Activated T-cell treated with anti-CD3 and anti-CD28 coated beads, Interleukin-2, amount 50 U/mL, for 72 hours (primary cell): ENCODE measurements at places on chromosomes 3 and 15. TPM values are rescaled to one million over a fixed set of nuclear protein-coding genes. Genes with fewer than 3 reads are reported as not detected.
A peak's percentile ranks its signal among the peaks of the same experiment; 100 is the strongest.

Gene C2CD4A
- 1.8 TPM for total RNA-seq

- no peaks in the 10 kb centered on the region for H3K4me1 ChIP-seq
- H3K27ac ChIP-seq = no peak overlapping the region
- H3K36me3 ChIP-seq = no peaks in the 10 kb centered on the region
- no peak for DNase-seq
- no peak overlapping the region for H3K4me3 ChIP-seq
Measured at GRCh38 chr3:122332551-122332950, 7.5 kb downstream of the CSTA start.

- H3K4me1 ChIP-seq = no peaks in the 10 kb centered on the region
- no peak overlapping the region for H3K4me3 ChIP-seq
- H3K27me3 ChIP-seq = no peaks in the 10 kb centered on the region
Measured at GRCh38 chr3:195056506-195056905, 214.5 kb downstream of the XXYLT1 start.

- no peaks in the 10 kb centered on the region for H3K27me3 ChIP-seq
- no peak for DNase-seq
- peaks cover 7% of the 10 kb centered on the region for H3K36me3 ChIP-seq
- H3K27ac ChIP-seq = no peak overlapping the region
Measured at GRCh38 chr3:106348139-106348690, 479.4 kb upstream of the CBLB start.

- H3K4me1 ChIP-seq = peaks cover 10% of the 10 kb centered on the region
- H3K27me3 ChIP-seq = no peaks in the 10 kb centered on the region
- DNase-seq = no peak
- no peak overlapping the region for H3K27ac ChIP-seq
- no peak overlapping the region for H3K4me3 ChIP-seq
Measured at GRCh38 chr3:187359798-187360486, 8.2 kb upstream of the RTP4 start.

DNA sequence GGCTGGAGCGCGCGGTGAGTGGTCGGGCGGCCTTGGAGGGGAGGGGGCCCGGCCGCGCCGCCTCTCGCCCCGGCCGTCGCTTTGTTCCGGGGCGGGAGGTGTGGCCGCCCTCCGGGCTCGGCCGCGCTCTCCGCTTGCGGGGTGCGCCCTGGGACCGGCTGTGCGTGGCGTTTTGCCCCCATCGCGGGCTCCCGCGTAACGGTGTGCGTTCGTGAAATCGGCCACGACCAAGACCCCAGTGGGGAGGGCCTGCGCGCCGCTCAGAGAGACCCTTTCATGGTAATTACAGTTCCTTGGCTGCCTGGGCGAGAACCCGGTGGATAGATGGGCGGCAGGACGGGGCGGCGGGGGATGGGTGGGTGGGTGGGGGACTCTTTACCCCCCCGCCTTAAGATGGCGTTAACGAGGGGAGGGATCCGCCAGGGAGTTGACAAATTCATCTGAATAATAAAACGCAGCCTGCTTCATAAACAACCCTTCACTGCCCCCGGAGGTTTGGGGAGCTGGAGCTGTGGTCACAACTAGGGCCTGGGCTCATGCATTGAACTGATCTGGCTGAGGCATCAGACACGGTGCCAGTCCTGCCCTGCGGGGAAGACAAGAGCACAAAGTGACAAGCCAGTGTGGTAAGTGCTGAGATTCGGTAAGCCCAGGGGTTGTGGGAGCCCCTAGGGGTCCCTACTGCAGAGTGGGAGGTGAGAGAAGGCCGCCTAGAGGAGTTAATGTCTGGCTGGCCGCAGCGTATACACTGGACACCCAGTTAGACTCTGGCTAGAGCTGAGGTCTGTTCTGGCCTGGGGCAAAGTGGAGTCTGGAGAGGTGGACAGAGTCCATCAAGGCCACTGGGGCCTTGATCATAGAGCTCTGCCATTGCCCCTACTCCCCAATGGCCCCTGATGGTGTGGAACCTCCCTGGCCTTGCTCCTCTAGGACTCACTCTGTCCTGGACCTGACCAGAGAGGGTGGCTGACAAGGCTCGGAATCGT is 668 bp downstream of the MRAS start:
- H3K4me1 ChIP-seq = peaks cover 6% of the 10 kb centered on the region
- peak overlapping the region; percentile 59 for H3K4me3 ChIP-seq
- peaks cover 45% of the 10 kb centered on the region for H3K27me3 ChIP-seq
- no peak overlapping the region for H3K27ac ChIP-seq

GRCh38 chr3:113914646-113915045 is 33.2 kb upstream of the ZDHHC23 start:
- DNase-seq = no peak
- H3K27ac ChIP-seq = no peak overlapping the region
- no peaks in the 10 kb centered on the region for H3K27me3 ChIP-seq
- no peaks in the 10 kb centered on the region for H3K36me3 ChIP-seq
- H3K4me1 ChIP-seq = peaks cover 6% of the 10 kb centered on the region

DNA sequence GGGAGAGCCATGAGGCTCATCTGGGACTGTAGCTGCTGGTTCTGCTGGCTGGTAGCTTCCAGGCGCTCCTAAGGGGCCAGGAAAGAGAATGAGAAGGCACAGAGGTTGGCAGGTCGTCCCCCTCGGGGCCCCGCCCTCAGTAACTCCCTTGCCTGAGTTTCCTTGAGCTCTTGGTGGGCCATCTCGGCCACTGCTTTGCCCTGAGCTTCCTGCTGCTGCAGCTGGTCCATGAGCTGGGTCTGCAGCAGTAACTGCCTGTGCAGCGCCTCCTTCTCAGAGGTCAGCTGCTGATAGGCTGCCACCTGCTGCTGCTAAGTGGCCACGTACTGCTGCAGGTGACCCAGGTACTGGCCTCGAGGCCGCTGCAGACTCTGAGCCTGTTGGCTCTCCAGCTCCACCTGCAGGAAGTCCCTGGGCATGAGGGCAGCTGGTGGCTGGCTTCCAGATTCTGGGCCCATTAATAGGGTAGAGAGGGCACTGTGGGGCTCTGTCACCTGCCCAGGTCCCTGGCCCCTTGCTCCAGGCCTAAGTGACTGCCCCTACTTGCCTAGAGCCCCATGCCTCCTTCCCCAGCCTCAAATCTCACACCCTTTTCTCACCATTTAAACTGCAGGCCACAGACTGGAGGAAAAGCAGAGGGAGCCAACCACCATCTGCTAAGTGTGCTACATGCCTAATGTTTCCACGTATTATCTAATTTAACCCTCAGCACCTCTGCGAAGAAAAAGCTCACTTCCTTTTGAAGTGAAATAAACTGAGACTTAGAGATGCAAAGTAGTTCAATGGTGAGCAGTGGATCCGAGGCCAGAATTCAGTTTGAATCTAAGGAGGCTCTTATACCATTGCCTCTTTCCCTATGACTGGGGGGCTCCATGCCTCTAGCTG is 10.8 kb upstream of the VPS33B start:
- no peaks in the 10 kb centered on the region for H3K27me3 ChIP-seq
- peak; percentile 68 for DNase-seq
- peaks cover 7% of the 10 kb centered on the region for H3K4me1 ChIP-seq
- H3K4me3 ChIP-seq = no peak overlapping the region

DNA sequence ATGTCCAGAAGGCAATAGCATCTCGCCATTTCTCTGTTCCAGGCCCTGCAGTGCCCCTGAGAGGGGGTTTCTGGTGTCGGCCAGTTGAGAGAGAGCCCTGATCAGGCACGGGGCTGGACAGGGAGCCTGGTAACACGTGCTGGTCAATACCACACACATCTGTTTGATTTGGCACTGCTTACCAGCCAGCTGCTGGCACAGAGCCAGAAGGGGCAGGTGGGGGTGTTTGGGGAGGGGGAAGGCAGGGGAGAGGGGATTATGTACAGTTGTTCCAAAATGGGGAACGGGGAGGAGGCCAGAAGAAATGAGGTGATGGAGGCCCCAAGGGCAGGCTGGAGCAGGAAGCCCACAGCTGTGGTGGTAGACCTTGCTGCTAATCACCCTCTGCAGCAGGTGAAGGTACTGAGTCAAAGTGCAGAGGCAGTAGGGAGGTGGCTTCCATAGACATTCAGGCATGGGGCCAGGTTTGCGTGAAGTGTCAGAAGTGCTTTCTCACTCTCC is 153.5 kb upstream of the LPP start:
- H3K36me3 ChIP-seq = no peaks in the 10 kb centered on the region
- peaks cover 52% of the 10 kb centered on the region for H3K4me1 ChIP-seq
- H3K27me3 ChIP-seq = no peaks in the 10 kb centered on the region
- peak overlapping the region; percentile 100 for H3K27ac ChIP-seq

DNA sequence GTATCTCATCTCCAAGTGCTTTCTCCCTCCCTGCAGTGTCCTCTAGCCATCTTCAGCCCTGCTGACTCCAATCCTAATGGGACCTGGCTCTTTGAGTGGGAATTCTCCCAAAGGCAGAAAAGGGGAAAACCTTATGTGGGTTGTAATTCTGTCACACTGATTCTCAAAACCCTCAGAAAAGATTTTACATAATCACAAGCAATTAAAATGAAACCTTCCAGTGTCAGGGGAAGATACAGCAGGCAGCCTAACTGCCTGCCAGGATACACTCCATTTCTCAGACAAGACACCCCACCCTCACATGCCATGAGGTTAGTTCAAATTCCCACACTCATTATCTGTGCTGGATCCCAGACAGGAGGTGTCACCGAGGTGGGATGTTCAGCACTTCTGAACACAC is 121.4 kb downstream of the RFTN1 start:
- H3K27me3 ChIP-seq = no peaks in the 10 kb centered on the region
- no peak overlapping the region for H3K4me3 ChIP-seq
- peaks cover 23% of the 10 kb centered on the region for H3K4me1 ChIP-seq
- H3K27ac ChIP-seq = no peak overlapping the region

DNA sequence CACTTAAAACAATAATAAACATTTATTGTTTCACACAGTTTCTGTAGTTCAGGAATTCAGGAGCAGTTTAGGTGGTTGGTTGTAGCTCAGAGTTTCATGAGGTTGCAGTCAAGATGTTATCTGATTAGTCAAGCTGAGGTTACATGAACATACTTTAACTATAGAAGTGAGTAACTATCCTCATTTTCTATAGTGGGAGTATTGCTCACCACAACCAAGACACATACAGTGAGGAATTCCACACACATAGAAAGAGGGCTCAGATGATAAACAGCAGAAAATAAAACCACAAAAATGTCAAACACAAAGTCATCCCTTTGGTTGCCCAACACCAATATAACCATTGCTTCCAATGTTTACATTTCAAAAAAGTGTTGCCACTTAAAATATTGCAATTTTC is 13.6 kb downstream of the SCN11A start:
- H3K36me3 ChIP-seq = peaks cover 12% of the 10 kb centered on the region
- peaks cover 15% of the 10 kb centered on the region for H3K4me1 ChIP-seq
- no peak overlapping the region for H3K27ac ChIP-seq
- H3K4me3 ChIP-seq = no peak overlapping the region
- DNase-seq = no peak

Gene RBP2
- total RNA-seq = not detected

DNA sequence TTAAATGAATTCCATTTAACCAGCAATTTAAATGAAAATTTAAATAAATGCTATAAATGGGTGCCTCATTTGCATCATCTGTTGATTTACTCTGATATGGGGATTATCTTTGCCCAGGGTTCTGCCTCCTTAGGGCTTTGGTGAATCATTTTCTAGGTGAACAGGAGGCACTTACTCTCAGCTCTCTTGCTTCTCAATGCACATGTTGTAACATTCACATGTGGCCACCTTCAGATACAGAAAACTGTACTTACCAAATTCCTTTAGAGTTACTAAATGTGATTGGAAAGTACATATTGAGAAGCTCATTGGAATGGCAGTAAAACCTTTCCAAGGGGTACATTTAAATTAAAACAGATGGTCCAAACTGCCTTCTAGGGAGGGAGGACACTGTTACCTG is 20.8 kb downstream of the GADL1 start:
- no peaks in the 10 kb centered on the region for H3K36me3 ChIP-seq
- H3K27ac ChIP-seq = no peak overlapping the region
- no peaks in the 10 kb centered on the region for H3K4me1 ChIP-seq
- H3K4me3 ChIP-seq = no peak overlapping the region
- no peaks in the 10 kb centered on the region for H3K27me3 ChIP-seq

- H3K27me3 ChIP-seq = no peaks in the 10 kb centered on the region
- H3K4me3 ChIP-seq = no peak overlapping the region
- no peaks in the 10 kb centered on the region for H3K36me3 ChIP-seq
- no peak for DNase-seq
- no peaks in the 10 kb centered on the region for H3K4me1 ChIP-seq
- no peak overlapping the region for H3K27ac ChIP-seq
Measured at GRCh38 chr3:147872568-147872967, 463.4 kb downstream of the ZIC1 start.

GRCh38 chr3:4750306-4750968 is 228.8 kb upstream of the BHLHE40 start:
- peaks cover 19% of the 10 kb centered on the region for H3K36me3 ChIP-seq
- H3K4me3 ChIP-seq = peak overlapping the region; percentile 90
- no peaks in the 10 kb centered on the region for H3K27me3 ChIP-seq
- H3K27ac ChIP-seq = peak overlapping the region; percentile 92
- no peak for DNase-seq

Gene RIOX2
- 32.8 TPM for total RNA-seq

GRCh38 chr3:134623615-134624245 is 27.1 kb downstream of the KY start:
- no peaks in the 10 kb centered on the region for H3K4me1 ChIP-seq
- no peaks in the 10 kb centered on the region for H3K36me3 ChIP-seq
- H3K4me3 ChIP-seq = no peak overlapping the region
- H3K27me3 ChIP-seq = no peaks in the 10 kb centered on the region
